CD4-positive, alpha-beta T cell treated with Interleukin-10 for 1 hour (primary cell): ENCODE measurements at places on chromosomes 5 and 9.

DNA sequence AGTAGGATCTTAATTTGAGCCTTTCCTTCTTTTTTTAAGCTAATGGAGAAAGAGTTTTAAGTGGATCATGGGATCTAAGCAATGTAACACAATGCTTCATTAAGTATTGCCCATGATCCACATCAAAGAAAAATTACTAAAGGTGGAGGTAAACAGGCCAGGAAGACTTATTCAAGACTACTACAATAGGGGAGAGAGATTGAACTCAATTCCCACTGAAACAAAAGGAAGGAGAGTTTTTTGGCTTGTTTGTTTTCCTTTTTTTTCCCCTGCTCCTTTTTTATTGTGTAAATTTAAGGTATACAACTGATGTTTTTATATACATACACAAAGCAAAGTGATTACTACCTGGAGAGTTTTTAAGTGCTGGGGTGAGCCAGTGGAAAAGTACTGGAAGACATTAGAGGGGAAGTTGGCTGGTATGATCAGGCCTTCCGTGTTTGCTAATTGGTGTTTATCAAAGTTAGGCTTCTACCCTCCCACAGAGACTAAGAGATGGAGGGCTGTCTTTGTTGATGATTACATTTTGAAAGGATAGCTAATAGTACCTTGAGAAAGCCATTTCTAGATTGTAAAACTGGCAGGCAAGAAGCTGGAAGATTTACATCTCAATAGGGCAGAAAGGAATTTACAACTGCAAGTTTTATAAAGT is 262.7 kb downstream of the CHSY3 start:
- no peak for DNase-seq

DNA sequence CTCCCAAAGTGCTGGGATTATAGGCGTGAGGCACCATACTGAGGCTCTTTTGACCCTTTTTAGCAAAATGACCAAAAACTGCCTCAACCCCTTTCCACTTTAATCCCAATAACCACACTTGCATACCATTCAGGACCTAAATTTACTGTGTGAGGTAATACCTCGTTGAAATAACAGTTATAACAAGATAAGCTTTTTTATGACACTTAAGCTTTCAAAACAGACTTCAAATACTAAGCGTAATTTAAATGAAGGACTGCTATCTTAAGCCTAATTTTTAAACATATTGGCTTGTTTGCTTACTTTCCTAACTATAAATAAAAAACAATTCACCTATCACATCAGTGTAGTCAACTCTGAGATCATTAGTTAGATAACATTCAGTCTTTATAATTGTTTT is 37.8 kb downstream of the PWWP2A start:
- no peak for DNase-seq

- no peak for DNase-seq
Measured at GRCh38 chr5:71891856-71892255, 172.8 kb downstream of the CARTPT start.

DNA sequence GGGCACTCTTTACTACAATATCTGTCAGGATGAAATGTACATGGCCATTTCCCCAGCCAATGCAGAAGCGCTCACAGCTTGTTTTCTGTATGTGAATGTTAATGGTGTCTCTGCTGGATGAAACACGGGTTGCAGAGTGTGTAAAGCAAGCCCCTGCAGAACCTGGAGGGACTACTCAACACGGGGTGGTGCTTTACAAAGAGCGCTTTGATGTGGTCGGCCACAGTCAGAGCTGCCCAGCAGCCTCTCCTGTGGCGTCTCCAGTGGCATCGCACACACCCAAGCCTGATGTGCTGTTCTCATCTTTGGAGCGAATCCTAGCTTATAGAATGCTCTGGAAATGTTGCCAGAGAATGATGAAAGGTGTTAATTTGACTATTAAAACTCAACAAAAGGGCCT is 162.7 kb upstream of the NFIL3 start:
- no peak for DNase-seq

DNA sequence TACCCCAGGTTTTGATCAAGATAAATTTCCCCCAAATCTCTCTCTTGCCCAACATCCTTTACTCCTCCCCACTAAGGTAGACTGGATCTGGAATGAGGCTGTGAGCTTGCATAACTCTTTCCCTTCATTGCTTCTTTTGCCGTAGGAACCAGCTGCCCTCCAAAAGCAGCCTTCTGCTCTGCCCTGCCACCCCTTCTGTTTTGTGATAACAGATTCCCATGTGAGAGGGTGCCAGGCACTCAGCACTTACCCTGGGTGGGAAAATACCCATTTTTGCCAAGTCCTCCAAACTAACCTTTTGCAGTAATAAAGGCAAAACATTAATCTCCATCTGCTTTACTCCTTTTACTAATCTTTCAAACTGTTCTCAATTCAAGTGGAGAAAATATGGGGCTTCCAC is 182.6 kb downstream of the ASTN2 start:
- DNase-seq, result no peak

DNA sequence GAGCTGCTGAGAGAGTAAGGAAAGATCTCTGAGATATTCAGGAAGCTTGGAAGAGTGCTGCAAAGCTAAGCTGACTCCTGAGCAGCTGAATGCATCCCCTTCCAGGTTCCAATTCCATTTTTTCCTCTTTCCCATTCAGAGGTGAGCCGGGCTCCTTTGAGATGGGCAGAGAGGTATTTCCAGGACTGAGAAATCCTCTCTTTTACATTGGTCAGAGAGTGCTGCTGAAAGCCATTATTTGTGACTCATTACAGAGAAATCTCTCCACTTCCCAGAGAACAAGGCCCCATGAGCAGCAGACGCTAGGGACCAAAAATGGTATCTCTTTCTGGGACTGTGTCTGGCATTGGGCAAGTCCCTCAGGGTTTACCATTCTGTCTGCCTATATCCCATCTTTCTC is 3.7 kb downstream of the MCTP1 start:
- no peak for DNase-seq

- DNase-seq, result no peak
Measured at GRCh38 chr5:159866093-159866492, 50.2 kb upstream of the ADRA1B start.

DNA sequence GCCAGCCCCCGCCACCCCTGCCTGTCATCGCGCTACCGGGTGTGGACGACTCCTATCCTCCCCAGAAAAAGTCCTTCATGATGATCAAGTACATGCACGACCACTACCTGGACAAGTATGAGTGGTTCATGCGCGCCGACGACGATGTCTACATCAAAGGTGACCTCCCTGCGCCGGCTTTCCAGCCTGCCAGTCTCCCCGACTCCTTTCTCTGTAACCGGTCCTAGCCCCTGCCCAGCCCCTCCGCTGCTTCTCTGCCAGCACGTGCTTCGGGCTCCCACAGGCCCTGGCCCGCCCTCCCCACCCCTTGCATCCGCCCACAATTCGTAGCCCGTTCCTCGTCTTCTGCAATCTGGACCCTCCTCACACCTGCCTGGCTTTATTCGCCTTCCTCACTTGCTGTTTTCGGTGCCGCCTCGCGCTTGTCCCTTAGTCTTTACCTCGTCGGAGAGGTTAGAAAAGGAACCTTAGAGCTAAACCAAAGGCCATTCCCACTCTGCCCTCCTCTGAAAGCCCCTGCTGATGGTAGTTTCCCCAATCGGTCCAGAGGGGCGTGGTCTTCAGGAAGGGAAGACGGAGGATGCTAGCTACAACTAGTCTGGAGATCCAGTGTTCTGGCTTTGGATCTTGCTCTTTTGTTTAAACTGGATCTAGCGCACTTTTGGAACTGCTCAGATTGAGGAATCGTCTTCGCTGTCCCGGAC is 1.4 kb downstream of the CHSY3 start:
- no peak for DNase-seq

GRCh38 chr5:61409568-61409967 is 77.5 kb downstream of the ZSWIM6 start:
- DNase-seq, result no peak

DNA sequence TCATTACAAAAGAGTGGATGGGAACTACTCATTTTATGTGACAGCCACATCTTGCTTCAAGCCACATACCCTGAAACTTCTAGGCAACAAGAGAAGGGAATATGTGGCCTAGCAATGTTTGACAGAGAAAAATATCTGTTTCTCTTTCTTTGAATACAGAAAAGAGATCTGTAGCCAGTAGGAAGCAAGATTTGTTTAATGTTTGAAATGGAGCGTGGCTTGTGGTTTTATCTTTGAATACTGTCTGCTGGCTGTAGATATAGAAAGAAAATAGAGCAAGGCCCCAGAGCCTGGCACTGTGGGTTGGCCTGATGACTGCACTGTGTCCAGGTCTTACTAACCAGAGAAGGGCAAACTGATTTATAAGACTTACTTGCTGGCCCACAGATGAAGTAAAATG is 133.8 kb downstream of the ARHGEF28 start:
- no peak for DNase-seq

DNA sequence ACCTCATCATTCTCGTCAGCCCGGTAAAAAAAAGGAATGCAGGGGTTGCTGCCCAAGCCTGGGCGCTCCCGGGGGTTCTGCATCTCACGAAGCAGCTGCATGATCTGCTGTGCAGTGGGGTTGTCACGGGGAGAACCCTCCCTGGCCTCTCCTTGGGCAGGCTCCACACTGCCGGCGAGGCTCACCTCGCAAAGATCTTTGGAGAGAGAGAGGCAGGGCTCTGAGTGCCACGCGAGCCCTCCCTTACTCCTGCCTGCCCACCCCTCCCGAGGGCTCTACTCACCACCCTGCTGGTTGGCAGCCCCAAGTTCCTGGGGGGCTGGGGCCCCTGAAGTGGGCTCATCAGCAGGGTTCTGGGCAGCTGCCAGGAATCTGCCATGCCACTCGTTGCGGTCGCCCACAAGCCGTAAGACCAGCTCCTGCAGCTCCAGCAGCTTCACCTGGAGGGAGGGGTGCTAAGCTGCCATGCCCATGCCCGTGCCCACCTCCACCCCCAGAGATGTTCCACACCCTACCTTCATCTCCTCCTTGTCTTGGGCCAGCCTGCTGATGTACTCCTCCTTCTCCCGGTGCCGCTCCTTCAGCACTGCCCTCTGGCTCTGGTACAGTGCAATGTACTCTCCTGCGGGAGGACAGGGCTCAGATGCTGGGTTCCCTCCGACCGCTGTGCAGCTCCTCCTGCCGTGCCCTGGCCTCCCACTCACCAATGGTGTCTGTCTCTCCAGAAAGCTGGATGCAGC is 18.6 kb downstream of the GOLGA2 start:
- no peak for DNase-seq

GRCh38 chr5:66553916-66554575 is 42.1 kb upstream of the MAST4 start:
- DNase-seq, result no peak
